ENCODE measurements at places on chromosomes 3 and 15.

DNA sequence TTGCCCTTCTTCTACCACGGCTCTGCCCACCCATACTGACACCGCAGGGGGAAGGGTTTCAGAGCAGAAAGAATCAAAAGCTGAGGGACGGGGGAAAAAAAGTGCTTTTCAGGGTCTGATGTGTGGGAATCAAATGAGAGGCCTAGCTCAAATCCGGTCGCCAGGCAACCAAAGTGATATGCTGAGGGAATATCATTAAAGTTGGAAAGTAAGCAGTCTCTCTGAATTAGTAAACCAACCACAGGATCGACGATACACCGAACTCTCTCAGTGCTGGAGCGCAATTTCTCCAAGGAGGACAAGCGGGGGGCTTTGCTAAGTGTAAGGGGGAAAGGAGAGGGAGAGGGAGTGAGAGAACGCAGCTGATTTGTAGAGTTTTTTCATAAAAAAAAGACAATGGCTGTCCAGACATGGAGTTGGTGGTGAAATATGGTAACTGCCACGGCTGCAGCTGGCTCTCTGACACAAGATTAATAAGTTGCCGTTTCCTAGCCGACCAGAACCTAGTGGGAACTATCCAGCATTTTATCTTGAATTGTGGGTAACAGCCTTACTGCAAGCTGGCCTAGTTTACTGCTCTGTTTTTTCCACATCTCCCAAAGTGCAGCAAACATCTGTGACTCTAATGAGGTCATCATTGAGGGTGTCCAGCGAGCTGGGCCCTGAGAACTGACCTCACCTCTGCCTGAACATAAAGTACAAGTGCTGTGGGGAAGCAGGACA is 530.2 kb downstream of the SOX2 start:
- DNase-seq: peak; percentile 4

- no peak for DNase-seq
These were observed 49.4 kb upstream of the INSYN1 start for GRCh38 chr15:73802431-73803041.

GRCh38 chr3:190734490-190734889 is 128.0 kb downstream of the GMNC start:
- DNase-seq: no peak

GRCh38 chr15:78928616-78929093 is 16.2 kb downstream of the CTSH start:
- no peak for DNase-seq

GRCh38 chr3:73582535-73582934 is 42.2 kb downstream of the PDZRN3 start:
- no peak for DNase-seq

- no peak for DNase-seq
These were observed 460.1 kb downstream of the SHQ1 start for GRCh38 chr3:72388117-72388516.

DNA sequence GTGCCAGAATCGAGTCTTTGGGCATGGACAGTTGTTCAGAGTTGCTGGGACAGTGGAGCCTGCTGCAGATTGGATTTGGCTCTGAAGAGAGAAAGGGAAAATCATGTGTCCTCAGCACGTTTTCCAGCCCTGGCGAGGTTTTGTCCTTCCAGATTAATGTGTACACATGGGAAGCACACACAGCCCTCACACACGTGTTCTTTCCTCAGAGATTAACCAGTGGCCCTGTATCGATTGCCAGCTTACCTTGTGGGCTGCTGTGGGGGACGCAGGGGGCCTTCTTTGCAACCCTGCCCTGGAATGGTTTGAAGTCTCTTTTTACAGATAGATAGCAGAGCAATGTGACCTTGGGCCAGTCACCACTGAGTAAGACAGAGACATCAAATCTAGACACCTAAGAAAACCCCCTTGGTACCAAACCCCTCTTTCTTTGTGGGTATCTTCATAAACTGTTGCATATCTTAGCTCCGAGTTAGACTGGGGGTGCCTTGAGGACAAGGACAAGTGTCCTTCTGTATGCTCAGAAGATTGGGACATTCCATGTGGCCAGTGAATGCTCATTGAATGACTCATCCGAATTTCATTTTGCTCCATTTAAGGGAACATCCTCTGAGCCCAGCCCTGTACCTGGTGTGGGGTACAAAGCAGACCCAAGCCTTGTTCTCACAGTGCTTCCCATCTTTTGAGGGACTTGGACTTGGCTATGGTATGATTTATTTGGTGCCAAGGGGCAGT is 48.0 kb downstream of the SMAD6 start:
- no peak for DNase-seq

- no peak for DNase-seq
These were observed 17.7 kb downstream of the PPM1L start for GRCh38 chr3:160773722-160774121.

DNA sequence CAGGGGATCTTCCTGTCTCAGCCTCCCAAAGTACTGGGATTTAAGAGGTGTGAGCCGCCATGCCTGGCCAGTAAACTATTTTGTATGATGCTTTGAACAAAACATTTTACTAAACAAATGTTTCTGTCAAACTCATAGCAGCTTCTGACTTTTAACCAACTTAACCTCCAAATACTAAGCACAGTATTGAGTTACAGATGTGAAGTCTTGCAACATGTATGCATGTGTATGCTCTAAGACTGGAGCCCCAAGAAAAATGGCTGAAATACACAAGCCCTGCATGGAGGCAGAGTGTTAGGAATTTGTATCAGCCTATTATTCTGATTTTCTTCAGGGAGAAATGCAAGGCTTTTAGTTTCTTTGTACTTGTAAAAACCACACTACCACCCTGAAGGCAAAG is 137.1 kb downstream of the CBLB start:
- DNase-seq: no peak

DNA sequence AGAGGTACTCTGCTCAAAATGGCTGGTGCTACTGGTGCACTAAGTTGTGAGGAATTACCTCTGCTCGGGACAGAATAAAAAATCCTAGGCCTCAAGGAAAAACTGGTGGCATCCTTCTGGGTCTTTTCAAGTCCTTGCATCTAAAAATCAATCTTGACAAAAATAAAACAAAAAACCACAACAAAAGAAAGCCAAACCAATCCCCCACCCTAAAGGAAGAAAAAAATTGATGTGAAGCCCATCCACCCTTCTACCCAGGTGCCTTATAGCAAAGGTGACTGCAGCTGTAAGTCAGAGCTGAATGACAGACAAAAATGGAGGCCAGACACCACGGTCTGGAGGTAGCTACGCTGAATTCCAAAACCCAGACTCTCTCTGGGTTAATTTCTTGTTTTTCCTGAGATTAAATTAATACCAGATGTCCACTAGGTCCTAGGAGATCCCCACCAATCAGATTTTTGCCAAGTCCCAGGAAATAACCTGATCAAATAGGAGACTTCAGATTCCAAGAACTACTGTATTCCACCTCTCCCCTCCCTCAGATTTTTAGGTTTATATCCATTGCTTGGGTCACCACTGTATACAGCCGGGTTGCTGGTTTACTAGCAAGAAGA is 33.5 kb downstream of the ABCC5 start:
- DNase-seq: no peak

DNA sequence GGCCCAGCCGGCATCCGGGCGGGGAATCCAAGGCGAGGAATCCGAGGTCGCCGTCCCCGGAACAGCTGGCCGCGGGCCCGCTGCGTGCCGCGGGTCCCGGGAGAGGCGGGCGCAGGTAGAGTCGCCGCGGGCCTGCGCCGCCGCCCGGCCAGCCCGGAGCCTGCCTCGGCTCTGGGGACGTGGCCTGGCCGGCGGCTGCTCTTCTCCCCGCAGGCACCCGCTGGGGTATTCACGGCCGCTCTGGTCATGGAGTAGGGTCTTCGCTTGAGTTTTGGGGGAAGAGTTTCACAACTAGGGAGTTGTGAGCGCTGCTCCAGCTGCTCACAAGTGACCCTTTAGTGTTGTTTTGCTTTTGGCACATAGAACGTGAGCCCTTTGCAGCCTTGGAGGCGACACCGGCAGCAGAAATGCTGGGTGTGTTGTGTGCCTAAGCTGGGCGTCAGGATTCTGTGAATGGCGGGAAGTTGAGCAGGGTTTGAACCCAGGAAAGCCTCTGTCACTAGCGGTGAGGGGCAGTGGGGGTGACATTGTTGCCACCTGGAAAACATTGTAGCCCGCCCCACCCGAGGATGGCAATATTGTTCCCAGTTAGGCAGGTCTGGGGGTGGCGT is 4.0 kb downstream of the TRIM71 start:
- no peak for DNase-seq

DNA sequence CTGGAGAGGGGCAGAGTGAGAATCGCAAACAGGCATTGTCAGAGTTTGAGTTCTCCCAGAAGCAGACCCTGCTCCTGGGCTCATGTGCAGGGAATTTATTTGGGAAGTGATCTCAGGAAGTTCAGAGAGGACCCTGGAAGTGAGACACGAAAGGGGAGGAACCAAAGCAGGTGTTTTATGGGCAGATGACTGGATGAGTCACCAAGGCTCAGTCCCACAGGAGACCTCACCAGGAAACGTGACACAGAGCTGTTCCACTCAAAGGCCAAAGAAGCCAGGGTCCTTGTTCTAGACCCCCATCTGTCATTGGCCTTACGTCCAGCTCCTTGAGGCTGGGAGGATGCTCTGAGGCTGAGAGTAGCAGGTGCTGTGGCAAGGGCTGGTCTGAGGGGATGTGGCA is 43.4 kb upstream of the SEC22A start:
- peak; percentile 20 for DNase-seq

- DNase-seq: no peak
These were observed 109.6 kb upstream of the CTDSPL start for GRCh38 chr3:37751967-37752648.

- peak; percentile 54 for DNase-seq
These were observed 617.1 kb downstream of the NR2F2 start for GRCh38 chr15:96947296-96948229.

- no peak for DNase-seq
These were observed 13.9 kb downstream of the BOC start for GRCh38 chr3:113225286-113225685.

DNA sequence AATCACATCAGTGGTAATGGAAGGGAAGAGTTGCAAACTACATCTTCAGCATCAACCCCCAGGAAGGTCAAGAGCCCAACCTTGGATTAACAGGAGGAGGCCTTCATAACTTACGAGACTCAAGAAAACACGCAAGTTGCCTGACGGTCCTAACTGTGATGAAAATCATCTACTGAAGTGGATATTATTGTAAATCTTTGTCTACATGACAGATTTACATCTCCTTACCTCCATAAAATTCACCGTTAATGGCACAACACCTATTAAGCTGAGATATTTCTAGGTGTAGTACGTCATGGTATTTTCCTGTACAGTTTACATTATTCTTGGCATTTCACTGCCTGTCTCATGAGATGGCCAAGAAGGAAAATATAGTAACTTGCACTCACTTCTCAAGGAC is 332.0 kb downstream of the NSUN3 start:
- no peak for DNase-seq

DNA sequence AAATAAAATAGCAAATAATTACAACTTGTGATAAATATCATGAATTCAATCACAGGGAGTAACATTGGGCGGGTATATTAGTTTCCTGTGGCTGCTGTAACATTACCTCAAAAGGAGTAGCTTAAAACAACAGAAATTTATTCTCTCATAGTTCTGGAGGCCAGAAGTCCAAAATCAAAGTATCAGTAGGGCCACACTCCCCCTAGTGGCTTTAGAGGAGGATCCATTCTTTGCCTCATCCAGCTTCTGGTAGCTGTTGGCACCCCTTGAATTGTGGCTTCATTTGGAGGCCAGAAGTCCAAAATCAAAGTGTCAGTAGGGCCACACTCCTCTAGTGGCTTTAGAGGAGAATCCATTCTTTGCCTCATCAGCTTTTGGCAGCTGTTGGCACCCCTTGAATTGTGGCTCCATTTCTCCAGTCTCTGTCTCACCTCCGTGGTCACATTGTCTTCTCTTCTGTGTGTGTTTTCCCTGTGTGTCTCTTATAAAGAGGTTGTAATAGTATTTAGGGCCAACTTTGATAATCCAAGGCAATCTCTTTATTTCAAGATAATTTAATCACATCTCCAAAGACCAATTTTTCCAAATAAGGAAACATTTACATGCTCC is 3.1 kb upstream of the CFAP20DC start:
- DNase-seq: peak; percentile 24

DNA sequence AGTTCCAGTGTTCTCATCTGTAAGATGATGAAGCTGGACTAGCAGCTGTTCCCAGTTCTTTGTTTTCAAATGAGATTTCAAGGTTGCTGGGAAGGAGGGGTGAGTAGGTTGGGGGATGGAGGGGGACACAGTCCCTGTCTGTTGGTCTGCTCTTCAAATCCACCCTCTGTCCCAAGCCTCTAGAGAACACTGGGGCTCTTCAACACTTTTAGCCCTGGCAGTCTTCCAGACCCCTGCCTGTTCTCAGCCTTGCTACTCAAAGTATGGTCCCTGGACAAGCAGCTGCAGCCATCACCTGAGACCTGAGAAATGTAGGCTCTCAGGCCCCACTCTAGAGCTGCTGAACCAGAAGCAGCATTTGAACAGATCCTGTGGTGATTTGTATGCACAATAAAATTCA is 41.3 kb downstream of the NEK11 start:
- no peak for DNase-seq

GRCh38 chr15:60172143-60172542 is 168.0 kb downstream of the FOXB1 start:
- DNase-seq: peak; percentile 39

DNA sequence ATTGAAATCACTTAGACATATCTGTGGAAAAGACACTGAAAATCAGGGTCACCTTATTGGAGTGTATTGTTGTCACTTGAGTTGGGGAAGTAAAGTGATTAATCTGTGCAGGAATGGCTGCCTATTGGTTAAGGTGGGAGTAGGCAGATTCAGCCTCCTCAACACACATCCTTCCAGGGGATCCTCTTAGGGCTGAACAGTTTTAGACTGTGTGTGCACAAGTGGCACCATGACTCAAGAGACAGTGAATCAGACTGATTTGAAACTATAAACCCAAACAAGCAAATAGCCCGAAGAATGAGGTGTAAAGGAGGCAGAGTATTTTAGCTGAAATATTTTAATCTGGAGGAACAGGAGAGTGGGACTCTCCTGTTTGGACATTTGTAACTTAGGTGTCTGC is 4.9 kb downstream of the ABHD17C start:
- DNase-seq: peak; percentile 51

DNA sequence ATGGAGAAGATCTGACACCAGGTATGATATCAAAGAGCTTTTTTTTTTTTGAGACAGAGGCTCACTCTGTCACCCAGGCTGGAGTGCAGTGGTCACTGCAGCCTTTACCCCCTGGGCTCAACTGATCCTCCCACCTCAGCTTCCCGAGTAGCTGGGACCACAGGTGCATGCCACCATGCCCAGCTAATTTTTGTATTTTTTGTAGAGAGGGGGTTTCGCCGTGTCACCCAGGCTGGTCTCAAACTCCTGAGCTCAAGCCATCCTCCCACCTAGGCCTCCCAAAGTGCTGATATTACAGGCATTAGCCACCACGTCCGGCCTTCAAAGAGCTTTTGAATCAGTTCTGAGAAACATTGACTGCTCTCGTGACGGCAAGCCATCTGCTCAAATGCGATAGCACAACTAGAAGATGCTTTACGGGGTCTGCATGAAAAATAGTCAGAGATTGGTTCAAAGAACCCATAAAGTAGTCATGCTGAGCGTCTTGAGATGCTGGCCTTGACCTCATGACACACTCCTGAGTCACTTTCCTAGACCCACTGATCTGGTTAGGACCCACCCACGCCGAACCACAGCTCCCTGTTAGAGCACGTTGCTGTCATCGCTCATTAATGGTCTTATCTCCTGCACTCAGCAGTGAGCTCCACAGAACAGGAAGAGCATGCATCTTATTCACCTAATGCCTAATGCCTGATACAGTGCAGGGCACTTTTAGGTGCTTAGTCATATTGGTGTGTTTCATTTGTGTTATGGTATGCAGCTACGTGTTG is 57.0 kb upstream of the NR2F2 start:
- peak; percentile 99 for DNase-seq
